ENCODE measurements at places on chromosomes 16 and 17.
A peak's percentile ranks its signal among the peaks of the same experiment; 100 is the strongest.

DNA sequence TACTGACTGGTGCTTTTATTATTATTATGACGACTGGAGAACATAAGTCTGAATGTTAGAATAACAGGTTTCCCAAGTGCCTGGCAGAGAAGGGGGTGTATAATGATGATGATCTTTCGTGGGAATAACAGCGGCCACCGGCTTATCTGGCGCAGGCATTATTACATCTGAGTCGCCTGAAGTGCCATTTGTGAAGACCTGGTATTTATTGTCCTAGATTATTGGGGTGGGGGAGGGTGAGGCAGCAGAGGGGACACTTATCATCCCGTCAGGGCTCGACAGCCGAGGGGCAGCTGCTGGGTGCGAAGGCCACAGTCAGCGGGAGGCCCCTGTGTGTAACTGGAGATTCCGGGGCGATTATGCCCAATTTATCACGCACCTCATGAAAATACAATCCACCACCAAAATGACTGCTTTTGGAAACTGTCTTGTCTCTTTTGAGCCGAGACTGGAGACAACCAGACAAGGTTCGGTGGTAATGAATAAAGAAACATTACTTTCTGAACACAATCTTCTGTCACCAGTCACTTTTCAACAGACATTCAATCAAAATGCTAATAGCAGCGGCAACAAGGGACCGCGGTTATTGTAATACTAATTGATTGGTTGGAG, 199.3 kb downstream of the CCDC182 start:
- DNase-seq = peak; percentile 65

GRCh38 chr17:1177016-1177700, 2.6 kb downstream of the ABR start:
- no peak for DNase-seq

DNA sequence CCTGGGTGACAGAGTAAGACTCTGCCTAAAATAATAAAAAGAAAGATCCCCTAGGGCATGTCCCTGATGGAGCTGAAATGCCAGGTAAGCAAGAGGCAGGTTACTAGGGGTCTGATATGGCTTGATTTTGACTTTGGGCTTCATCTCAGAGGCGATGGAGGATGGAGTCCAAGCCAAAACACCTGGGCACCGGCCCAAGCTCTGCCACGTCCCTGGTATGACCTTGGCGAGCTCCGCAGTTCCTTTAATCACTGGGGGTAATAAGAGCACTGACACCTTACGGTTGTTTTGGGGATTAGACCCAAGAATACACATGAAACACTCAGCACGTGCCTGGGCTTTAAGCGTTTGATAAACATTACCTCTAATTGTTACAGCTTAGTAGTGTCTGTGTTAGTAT, 350.8 kb upstream of the HSBP1 start:
- no peak for DNase-seq

DNA sequence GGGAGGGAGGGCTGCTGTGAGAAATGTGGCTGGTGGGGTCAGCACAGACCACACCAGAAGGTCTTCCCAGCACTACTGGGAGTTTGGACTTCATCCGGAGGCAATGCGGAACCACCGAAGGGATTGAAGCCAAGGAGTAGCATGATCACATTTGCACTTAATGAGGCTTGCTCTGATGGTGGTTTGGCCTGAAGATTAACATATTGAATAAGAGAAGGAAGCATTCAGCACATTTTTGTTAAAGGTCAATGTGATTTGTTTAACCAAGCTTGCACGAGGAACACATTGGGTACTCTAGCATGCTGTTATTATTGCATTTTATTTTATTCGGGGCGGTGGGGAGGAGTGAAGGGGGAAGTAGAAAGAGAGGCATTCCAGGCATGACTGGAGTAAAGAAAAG, 378.6 kb downstream of the UTP18 start:
- DNase-seq = no peak

GRCh38 chr17:1082579-1082978, 85.7 kb downstream of the TIMM22 start:
- DNase-seq = no peak

DNA sequence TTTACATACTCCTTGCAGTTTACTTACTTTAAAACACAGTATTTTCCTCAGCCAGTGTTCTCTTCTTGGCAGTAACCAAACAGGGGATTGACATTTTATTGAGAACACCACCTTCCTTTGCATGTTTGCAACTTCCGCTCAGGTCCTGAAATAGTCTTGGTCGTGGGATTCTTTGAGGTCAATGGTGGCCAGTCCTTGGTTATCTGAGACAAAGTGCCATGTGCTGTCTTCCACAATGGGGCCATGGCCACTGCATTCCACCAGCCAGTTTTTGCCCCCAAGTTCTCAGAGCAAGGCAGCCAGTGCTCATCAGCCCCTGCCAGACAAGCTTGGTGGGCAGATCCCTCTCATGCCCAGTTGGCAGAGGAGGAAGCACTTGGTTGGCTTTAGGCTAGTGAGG, 22.9 kb downstream of the CMTM4 start:
- no peak for DNase-seq

DNA sequence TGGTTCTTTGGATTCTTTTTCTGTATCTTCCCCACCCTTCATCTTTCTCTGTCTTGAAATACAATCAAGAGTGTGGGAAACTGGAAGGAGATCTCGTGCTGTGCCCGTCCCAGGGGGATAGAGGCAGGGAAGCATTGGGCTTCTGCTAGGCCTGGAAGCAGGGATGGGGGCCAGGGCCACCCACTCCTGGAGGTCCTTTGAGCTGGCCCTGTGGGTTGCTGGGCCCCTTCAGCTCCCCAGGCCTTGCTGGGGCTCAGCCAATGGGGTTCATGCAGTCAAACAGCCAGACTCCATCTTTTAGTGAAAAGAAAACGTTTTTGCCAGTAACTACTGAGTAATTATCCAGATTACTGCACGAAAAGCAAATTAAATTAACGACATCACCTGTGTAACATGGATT, 67.8 kb downstream of the CCDC182 start:
- no peak for DNase-seq

DNA sequence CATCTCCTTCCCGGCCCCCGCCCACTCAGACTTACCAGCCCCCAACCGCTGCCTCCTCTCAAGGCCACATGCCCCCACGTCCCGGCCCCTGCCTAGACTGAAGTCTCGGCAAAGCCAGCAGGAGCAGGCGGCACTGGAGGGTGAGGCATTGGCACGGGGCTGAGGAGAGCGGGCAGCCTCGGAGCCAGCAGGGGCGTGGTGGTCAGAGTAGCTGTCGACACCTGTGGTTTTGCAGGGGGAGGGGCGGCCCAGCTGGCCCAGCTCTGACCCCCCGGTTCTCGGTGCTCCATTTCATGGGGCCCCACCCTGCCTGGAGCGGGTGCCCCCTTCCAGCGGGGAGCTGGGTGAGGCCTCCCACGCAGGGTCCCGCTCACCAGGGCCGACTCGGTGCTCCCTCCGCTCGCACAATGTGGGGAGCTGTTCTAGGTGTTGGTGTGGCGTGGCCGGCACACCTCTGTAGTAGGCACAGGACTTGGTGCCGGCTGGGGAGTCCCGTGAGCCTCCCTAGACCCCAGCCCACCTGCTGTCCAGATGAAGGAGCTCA, 4.7 kb downstream of the CDH15 start:
- no peak for DNase-seq

DNA sequence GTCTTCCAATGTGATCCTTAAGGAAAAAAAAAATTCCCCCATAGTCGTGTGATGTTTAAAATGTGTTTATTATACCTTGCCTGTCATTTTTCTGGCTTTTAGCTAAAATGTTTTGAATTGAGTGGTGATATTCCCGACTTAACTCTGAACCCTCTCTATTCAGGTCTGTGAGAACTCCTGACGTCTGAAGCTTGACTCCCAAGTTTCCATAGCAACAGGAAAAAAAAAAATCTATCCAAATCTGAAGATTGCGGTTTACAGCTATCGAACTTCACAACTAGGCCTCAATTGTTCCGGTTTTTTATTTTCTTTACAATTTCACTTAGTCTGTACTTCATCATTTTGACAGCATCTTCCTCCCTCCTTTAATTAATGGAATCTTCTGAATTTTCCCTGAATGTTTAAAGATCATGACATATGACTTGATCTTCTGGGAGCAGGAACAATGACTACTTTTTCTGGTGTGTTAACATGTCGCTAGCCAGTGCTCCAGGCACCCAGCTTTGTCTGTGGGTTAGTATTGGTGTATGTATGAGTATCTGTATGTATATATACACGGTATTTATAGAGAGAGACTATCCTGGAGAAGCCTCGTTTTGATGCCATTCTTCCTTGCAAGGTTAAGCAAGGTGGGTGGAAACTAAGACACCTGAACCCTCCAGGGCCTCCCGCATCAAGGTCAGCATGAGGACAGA, 12.8 kb upstream of the HSBP1 start:
- DNase-seq = no peak

DNA sequence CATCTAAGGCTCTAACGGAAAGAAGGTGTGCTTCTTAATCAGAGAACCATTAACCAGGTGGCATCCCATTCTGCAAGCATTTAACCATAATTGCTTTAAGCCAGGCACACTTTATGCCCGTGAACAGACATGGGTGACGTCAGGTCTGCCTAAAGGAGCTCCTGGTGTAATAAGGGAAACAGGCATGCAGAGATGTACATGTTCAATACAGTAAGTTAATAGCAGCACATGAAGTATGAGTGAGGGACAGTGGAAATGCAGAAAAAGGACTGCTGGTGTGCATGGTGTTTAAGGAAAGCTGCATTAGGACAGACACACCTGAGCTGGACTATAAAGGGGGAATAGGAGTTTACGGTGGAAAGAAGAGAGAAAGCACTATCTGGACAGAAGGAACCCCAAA, 18.6 kb downstream of the DYNLRB2 start:
- no peak for DNase-seq

GRCh38 chr16:81601008-81601428, 156.4 kb downstream of the CMIP start:
- DNase-seq = no peak

GRCh38 chr16:87254296-87254695, 62.9 kb downstream of the C16orf95 start:
- DNase-seq = no peak

DNA sequence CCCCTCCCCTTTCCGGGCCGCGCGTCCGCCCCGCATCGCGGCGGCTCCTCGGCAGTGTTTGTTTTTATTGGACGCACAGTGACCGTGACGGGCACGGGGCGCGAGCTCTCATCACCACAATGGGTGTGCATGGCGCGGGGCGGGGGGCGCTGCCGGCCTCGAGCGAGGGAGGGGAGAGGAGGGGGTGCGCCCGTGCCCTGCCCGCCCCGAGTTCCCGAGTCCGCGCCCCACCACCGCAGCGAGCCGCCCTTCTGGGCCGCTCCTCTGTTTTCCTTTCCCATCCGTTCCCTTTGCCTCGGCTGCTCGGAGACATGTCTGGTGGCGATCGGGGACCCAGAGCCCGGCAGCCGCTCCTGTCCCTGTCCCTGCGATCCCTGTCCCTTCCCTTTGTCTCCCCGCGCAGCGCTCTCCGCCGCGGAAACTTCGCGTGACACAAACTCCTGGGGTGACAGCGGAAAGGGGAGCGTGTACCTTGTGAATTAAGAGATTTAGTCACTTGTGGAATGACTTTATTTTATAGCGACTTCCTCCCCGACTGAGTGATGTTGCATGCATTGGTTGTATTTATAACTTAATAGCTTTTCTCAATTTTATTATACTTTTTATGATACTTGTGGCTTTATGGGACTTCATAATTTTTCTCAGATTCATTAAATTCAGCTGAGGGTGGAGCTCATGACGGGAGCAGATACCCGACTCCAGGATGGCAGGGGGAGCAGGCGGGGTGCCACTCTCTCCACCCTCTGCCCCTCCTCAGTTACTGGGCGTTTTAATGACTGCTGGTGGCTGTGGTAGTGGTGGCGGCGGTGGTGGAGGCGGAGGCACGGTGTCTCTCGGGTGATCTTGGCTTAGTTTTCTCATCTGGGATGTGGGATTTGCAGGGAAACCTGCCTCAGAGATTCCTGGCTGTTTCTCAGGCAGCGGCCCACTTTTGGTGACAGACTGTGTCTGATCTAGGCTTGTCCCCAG, 40.8 kb downstream of the MRM1 start:
- DNase-seq = peak; percentile 39

GRCh38 chr17:4500191-4500571, 1.5 kb downstream of the SPNS2 start:
- no peak for DNase-seq

DNA sequence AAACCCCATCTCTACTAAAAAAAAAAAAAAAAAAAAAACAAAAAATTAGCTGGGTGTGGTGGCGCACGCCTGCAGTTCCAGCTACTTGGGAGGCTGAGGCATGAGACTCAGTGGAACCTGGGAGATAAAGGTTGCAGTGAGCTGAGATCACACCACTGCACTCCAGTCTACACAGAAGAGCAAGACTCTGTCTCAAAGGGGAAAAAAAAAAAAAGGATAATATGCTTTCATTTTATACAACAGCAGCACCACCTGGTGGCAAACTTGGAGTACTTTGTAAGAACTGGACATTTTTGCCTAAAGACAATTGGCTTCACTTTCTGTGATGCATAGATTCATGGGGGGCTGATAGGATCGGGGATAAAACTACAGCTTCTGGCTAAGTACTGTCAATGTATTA, 8.5 kb downstream of the CHTF8 start:
- DNase-seq = peak; percentile 79

DNA sequence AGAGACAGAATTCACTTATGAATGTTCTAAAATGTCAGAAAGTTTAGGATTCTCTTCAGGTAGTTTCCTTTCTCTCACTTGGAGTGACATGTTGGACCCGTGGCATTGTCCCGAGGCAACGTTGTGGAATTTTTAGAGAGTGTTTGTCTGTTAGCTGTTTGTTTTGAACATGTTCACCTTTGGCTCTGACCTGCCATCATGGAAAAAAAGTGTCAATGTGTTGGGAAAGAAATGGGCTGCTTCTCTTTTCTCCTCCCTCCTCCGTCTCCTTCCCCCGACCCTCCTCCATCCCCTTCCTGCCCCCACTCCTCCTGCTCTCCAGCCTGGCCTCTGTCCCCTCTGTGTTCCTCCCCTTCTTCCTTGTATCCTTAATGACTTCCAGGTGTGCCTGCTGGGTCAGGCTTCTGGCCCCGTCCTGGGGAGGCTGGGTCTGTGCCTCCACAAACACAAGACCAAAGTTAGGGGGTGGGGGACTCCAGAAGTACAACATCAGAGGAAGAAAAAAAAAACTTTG, 463.1 kb downstream of the MAF start:
- no peak for DNase-seq

GRCh38 chr16:87791295-87792204, 25.8 kb upstream of the KLHDC4 start:
- no peak for DNase-seq

All from BE2C (cell line).